ENCODE measurements at places on chromosomes 1 and 21.

DNA sequence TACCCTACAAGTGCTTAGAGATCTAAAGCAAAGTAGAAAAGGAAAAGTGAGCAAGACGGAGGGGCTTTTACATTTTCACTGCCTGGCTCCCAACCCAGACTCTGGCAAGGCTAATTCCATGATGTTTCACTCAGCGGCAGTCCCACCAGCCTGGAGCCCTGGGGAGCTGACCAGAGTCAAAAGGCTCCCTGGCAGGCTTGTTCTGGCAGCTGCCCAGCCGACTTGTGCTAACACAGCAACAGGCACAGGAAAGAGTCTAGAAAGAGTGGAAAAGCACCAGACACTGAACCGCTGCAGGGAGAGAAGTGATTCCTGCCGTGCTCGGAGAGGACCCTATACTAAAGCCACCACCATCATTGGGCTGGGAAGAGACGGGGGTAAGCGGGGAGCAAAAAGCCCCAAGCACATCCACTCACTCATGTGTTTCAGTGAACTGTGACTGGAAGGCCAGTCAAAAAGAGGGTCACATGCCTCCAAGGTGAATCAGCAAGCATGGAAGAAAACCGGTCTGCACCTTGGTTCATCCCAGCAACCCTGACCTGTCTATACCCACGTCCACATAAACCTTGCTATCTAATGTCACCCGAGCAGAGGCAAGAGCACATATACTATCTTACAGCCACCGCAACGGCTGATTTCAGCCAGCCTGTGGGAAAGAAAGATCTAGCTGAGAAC lies 8.0 kb downstream of the SMIM12 start:
- DNase-seq, result no peak

GRCh38 chr1:208524376-208524775 lies 280.2 kb upstream of the PLXNA2 start:
- no peak for DNase-seq

DNA sequence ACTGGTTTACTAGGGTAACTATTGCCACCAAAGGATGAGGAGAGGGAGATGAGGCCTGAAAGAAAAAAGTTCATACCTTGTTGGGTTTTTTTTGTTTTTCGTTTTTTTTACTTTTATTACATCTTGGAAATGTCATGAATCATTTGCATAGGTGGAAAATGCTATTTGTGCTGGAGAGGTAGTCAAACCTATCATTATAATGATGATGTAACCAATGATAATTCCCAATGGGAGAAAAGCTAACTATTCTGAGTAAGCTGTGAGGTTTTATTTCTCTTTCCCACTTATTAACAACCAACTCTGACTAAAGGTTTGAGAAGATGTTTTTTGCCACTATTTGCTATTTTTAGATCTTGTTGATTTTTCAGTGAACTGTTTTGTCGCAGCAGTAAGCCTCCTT lies 29.0 kb downstream of the SH3GLB1 start:
- DNase-seq, result no peak

DNA sequence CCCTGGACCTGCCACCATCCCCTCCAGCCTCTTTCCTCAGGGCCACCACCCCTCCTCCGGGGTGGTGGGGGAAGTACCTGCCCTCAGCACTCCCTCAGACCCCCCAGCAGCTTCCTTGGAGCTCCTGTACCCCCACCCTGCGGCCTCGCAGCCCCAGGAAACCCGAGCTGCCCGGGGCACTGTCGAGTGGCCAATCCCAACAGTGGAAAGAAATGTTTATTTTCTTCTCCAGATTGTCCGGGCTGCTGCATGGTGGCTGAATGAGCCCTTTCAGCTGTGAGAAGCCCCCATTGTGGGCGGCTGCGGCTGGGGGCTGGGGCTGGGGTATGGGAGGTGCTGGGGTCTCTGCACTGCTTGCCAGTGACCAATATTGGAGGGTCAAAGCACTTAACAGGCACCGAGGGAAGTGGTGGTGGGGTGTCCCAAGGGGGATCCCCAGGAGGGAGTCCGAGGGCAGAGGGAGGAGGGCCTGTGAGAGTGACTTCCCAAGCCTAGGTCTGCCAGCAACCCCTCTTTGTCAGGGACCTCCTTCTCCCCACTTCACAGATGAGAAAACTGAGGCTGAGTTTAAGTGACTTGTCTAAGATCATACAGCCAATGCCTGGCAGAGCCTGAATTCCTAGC lies 25.2 kb downstream of the RUNX3 start:
- no peak for DNase-seq

DNA sequence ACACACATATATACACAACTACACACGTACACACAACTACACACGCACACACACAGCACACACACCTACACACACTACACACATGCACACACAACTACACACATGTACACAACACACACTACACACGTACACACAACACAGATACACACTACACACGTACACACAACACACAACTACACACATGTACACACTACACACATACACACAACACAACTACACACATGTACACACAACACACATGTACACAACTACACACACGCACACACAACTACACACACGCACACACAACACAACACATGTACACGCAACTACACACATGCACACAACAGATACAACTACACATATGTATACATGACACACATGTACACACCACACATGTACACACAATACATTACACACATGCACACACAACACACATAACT lies 318.1 kb downstream of the CAMTA1 start:
- DNase-seq, result no peak

- DNase-seq, result no peak
Measured at GRCh38 chr1:218658899-218659298, 313.8 kb downstream of the TGFB2 start.

DNA sequence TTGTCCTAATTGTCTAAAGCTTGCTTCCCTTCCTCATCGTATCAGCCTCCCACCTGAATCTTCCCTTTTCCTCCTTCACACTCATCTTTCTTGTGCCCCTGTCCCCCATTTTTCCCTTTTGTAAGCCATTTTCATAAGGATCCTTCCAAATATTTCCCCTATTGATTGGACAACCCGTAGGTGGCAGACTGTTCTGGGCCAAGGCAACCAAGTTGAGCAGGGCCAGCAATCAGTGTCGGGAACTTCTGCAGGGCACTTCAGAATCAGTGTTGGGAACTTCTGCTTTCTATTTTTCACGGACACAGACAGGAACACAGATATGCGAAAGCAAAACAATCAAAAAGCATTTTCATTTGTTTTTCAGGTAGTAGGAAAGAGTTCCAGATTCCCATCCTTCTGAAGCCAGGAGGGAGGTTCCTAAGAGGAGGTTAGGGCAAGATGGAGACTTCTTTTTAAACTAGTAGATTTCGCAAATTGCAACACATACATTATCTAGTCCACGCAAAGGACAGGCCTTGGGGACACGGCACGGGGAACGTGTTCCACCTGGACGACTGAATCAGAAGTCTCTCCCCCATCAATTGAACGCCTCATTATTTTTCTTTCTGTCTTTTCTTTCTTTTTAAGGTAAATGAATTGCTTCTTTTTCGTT lies 691 bp upstream of the MPZL1 start:
- no peak for DNase-seq

GRCh38 chr21:36452281-36452825 lies 27.6 kb downstream of the CLDN14 start:
- DNase-seq, result no peak

DNA sequence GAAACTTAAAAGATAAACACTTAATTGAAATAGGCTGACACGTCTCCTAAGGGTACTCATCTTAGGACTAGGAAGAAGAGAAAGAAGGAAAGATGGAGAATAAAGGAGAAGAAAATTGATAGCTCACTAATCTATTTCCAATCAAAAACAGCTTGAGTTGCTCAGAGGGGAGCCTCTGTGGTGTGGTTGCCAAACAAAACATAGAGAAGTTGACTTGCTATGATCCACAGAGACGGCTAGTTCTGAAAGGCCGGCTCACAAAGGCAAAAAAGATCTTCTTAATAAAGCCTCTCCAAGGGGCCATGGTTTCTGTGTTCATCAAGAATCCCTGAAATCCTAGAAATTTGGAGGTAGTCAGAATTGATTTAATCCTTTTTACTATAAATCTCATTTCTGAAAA lies 644.1 kb downstream of the LMO4 start:
- DNase-seq, result no peak

DNA sequence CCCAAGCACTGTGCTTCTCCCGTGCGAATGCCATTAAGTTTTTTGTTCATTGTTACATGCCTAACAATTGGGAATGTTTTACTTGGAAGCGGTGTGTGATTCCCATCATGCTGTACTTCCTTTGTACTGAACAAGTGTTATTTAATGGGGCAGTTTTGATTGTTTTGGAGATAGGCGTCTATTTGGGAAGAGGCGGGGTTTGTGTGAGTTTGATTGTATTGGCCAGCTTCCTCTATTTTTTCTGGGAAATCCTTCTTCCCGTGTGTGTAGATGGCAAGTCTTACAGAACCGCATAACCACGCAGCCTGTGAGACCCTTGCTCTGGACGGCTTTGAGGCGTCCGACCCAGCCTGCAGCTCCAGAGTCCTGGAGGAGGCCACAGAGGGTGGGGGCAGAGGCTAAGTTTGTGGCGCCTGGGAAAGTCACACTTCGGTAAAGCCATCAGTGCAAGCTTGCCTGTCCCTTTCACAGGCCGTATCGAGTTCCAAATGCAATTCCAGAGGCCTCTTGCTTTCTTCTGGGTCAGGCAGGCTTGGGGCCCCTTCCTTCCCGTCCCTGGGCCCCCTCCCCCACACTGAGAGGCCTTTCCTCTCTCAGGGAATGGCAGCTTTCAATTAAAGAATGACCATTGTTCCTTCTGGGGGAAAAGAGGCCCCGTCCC lies 210.3 kb downstream of the TOMM20 start:
- no peak for DNase-seq
